Activated CD8-positive, alpha-beta T cell treated with anti-CD3 and anti-CD28 coated beads, Interleukin-2, amount 10 ng/mL, durations not matched to agents 7 days and 5 days (primary cell): ENCODE measurements at places on chromosomes 4 and X.

GRCh38 chr4:74456056-74456744, 11.3 kb downstream of the AREG start:
- DNase-seq, result no peak

DNA sequence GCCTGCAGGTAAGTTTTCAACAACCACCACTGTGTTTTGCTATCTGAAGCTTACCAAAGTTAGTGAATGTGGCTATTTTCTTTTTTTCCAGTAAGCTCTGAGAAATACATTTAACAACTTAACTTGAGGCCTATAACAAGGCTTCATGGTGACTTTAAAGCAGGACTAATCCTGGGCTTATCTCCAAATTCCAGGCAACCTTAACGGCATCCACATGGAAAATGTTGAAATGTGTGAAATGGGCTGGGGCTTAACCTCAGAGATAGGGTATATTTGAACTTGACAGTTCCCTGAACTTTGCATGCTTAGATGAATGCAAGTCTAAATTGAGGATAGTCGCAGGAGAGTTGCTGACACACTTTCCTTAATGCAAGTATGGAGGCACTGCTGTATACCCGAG, 539.2 kb downstream of the GALNTL6 start:
- no peak for DNase-seq

- DNase-seq, result no peak
These were observed 1444.0 kb downstream of the PCDH18 start for GRCh38 chr4:136088211-136088867.

DNA sequence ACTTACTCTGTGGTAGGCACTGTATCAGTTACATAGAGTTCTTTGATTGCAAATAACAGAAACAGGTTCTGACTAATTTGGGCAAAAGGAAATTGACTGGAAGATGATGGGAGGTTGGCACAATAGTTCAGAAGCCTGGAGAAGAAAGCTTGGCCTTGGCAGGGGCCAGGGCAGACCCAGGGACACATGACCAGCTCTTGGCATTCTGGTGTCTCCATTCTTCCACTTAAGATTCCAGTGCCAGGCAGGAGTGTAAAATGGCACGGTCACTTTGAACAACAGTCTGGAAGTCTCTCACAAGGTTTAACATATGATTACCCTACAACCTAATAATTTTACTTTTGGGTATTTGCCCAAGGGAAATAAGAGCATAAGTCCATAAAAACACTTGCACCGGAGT, 175.9 kb downstream of the BCOR start:
- DNase-seq, result no peak

DNA sequence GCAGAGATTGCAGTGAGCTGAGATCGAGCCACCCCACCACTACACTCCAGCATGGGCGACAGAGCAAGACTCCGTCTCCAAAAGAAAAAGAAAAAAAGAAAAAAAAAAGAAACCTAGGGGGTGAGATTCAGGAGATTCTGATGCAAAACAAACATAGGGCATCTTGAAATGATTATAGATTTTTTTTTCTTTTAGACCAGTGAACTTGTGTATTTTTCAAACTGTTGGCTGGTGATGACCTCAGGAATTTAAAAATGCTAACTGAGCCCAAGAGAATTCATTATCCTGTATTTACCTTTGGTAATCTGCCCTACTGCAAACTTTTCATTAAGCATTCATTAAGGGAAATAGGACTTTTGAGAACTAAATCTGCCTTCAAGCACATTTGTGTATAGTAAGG, 20.6 kb downstream of the ATP10D start:
- DNase-seq, result no peak

DNA sequence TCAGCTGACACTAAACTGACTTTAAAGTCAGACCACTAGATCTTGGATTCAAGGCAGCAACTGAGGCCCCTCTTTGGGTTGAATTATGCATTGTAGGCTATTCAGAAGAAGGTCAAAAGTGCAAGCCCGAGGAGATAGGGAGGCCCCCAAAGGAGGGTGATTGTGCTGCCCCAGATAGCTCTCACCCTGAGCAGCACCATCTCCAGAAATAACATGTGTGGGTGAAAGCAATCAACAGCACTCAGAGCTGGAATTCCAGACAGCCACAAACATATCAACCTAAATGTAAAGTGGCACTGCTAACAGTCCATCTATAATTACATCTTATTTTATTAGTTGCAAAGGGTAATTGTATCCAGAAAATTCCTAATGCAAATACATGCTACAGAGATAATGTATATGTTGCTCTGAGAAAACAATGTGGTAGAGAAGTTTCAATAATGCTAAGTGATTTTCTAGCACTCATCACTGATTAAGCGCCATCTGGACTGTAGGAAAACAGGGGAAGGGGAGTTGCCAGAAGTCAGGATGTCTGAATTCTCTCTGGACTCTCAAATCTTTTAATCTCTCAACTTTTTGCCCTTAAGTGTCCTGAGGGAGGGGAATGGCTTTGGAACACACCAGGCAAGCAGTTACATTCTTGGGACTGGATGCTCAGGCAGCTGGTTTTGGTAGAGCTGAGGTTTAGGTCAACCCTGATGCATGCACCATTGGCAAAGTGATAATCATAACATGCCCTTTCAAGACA, 61.8 kb upstream of the SFRP2 start:
- DNase-seq, result no peak

DNA sequence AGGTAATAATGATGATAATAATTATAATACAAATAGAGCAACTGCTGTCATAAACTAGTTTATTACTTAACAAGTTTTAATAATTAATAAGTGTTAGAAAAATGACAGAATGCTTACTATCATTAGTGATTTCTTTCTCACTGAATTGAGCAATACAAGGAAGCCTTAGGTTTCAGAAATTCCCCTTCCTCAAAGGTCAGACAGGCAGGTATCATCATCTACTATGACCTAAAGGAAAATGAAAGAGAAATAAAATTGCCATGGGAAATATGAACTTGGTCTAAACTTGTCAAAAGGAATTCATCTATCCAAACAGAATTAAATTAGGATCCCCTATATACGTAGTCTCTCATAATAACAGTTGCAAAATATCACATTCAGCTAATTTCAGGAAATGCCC, 56.3 kb upstream of the SLC7A11 start:
- no peak for DNase-seq

DNA sequence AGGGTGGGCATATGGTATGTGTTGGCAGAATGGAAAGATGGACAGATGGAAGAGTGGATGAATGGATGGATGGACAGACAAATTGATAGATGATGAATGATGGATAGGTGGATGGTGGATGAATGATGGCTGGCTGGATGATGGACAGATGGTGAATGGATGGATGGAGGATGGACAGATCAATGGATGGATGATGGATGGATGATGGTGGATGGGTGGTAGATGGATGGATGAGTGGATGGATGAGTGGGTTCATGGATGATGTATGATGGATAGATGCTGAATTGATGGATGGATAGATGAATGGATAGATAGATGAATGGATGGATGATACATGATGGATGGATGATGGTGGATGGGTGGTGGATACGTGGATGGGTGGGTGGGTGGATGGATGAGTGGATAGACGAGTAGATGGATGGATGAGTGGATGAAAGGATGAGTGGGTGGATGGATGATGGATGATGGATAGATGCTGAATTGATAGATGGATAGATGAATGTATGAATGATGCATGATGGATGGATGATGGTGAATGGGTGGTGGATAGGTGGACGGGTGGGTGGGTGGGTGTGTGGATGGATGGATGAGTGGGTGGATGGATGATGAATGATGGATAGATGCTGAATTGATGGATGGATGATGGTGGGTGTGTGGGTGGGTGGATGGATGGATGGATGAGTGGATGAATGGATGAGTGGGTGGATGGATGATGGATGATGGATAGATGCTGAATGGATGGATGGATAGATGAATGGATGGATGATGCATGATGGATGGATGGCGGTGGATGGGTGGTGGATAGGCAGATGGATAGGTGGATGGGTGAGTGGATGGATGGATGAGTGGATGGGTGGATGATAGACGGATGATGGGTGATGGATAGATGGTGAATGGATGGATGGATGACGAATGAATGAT, 249.6 kb downstream of the AFAP1 start:
- no peak for DNase-seq

DNA sequence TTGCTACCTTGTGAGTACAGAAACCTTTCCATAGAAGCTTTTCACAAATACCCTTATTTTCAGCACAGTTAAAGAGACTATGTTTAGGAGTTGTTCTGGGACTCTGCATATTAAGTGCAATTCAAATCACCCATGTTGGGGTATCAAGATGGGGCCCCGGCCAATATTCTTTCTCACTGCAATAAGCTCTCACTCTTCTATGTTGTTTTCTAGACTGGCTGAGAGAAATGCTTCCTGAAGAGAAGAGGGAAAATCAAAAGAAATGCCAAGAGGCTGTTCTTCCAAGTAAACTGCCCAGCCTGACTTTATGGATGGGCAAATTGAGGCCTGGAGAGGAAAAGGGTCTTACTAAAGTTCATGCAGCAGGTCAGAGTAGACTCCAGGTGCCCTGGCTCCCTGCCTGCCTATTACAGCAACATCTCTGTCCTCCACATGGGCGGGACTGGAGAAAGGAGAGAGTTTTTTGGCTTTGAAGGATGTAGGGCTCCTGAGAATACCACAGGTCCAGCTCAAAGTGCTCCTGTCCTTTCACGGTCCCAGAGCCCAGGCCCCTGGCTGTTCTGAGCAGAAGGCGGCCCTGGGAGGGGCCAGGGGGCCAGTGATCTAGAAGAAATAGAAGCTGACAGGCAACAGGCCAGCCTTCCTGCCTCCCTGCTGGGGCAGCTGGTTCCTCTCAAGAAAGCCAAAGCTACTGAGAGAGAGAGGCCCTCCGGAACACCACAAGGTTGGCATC, 745 bp upstream of the IQSEC2 start:
- DNase-seq, result no peak
